ENCODE measurements at places on chromosomes 11 and 22.

DNA sequence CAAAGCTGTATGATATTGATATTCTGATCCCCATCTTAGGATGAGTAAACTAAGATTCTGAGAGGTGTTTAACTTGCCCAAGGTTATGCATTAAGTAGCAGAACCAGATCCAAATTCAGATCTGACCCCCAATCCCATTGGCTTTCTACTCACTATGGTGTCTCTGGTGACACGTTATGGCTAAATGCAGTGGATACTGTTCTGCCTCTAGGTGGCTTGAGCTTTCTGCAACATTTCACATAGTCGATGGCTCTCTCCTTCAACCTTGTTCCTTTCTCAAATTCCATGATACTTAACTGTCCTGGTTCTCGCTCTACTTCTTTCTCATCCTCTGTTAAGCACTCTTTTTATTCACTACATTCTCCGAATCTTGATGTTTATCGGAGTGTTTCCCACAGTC, 9.4 kb downstream of the C11orf97 start:
- no peak for DNase-seq

DNA sequence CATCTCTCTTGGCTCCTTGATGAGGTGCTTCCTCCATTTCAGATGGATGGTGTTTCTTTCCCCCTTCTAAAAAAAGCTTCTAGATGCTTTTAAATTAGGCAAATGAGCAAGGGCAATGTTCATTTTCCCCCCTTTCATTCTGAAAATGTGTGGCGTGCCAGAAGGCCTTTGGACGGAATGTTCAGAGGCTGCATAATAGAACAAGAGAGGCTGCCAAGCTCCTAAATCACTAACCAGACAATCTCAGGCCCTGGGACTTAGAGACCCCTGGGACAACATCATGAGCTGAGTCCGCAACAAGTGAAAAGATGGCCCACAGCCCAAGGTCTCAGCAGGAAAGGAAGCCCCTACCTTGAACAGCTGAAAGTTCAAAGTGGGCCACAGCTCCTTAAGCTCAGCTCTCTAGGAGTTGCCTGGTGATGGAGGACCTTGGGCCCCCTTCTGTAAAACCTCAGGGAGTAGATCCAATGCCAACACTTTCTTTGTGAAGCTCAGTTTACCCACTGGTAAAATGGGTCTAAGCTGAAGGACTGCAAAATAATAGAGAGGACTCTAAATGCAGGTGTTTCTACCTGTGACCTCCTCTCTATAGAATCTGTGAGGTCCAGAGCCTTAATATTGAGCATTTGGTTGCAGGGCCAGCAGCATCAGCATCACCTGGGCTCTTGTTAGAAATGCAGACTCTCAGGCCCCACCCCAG, 144.0 kb downstream of the FBXO7 start:
- no peak for DNase-seq

- DNase-seq, result no peak
Observed at GRCh38 chr11:68460741-68461574, at the start of gene PPP6R3. TSS of gene PPP6R3 (plus strand) at chr11:68460752. CDS start at chr11:68537665, 76,913 bp downstream.

DNA sequence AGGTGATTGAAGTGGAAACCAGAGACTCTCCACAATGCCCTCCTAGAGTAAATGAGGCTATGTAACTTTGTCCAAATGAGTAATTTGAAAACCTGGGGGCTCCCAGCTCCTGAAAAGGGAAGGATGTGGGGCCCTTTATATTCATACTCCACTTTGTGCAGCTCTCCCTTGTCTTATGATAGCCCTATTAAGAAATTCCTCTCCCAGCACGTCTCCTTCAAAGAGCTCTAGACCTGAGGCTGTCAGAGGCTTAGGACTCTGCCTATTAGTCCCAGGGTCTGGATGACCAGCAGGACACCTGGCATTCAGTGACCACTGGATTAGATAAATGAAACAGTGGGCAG, 2.1 kb downstream of the SLC43A1 start:
- no peak for DNase-seq

DNA sequence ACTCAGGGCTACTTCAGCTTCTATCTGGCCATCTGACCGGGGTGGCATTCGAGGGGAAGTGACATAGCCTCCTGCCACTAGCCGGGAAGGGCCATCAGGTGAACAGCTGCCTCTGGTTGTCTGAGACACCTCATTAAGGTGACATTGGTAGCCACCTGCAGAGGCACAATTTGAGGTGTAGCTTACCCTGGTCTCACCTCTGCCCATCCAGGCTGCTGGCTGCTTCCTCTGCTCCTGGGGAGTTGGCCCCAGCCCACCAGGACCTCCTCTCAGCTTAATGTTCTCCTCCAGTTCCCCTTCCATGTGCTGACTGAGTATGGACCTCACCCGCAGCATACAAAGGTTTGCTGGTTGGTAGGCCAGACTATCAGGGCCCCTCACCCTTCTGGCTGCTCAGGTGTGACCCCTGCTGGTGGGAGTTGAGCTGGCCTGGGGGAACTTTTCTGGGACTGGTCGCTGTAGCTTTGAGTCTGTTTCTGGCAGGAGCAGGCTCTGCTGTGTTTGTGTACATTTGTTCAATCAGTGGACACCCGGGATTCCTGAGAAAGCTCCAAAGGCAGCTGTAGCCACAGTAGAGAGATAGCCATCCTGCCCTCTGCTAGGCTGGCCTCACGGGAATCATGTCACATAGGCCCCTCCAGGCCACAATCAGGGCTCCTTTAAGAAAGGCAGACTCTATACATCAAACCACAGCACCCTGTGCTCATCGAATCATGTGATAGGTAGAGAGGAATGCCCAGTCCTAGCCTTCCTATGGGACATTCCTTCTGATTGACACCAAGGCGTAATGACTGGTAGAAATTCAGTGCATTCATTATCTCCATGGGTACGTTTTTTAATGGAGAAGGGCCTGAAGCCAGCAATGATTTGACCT, 295.1 kb upstream of the PLET1 start:
- DNase-seq, result peak; percentile 52

GRCh38 chr11:2587976-2588748, 111.6 kb downstream of the KCNQ1OT1 start:
- DNase-seq, result no peak

- no peak for DNase-seq
Observed at GRCh38 chr11:125951731-125952130, 5.9 kb downstream of the VSIG10L2 start.

GRCh38 chr11:36447947-36448346, 62.1 kb downstream of the TRAF6 start:
- DNase-seq, result no peak

GRCh38 chr11:110207123-110207522, 89.3 kb downstream of the RDX start:
- no peak for DNase-seq

GRCh38 chr22:29797351-29797750, 30.2 kb downstream of the UQCR10 start:
- DNase-seq, result no peak

DNA sequence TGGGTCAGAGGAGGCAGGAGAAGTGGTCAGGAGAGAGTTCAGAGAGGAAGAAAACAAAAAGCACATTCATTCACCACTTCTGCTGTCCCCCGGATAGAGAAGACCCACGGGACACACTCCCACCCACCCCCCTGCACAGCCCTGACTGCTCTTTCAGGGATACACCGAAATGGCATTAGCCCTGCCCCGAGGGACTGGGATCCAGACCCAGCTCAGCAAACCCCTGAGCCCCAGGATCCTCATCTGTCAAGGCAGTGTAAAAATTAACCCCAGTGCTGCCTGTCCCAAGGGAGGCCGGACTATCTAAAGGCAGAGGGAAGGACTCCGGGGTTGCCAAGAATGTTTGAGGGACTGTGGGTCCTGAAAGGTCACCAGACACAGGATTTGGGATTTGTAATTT, 31.2 kb downstream of the TPBGL start:
- no peak for DNase-seq

GRCh38 chr11:113023228-113023627, 62.0 kb downstream of the NCAM1 start:
- DNase-seq, result no peak

- DNase-seq, result no peak
Observed at GRCh38 chr11:102868339-102868738, 6.4 kb downstream of the MMP12 start.

GRCh38 chr11:62716816-62717215, 9.3 kb downstream of the GNG3 start:
- no peak for DNase-seq

DNA sequence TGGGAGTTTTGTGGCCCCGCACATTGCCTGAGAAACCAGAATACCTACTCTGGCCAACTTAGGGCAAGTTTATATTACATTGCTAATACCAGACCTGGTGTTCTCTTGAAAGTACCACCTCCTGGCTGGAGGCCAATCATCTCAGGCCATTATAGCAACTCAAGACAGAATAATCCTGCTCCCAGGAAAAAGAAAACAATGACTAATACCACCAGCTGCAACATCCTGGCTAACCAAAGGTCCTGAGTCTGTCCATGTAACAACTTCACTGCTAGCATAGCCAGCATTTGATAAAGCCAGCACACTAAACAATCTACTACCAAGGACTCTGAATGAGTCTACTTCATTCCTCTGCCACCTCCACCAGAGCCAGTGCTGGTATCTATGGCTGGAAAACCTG, 1298.7 kb upstream of the CNTN5 start:
- DNase-seq, result no peak

DNA sequence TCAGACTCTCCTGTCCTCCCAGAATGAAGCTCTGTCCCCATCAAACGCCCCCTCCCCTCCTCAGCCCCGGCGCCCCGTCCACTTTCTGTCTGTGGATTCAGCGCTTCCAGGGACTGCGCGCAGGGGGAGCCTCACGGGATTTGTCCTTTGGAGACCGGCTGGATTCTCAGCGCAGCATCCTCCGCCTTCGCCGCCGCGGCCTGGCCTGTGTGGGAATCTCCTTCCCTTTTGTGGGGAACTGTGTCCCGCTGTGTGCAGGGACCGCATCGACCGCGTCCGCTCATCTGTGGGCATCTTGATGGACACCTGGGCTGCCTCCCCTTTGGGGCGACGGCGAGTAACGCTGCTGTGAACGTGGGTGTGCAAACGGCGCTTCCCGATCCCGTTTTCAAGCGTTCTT, 1.1 kb upstream of the SCT start:
- DNase-seq, result no peak

DNA sequence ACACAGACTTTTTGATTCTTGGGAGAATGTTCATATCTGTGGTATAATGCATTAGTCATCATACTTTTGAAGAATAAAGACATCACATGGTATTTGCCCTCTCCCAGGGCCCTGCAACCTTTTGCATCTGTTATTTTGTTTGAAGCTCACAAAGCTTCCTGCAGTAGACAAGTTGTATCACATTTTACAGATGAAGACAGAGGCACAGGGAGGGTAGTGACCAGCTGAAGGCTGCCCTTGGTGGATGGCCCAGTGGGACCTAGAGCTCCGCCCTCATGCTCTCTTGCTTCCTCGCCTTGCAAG, 66.4 kb downstream of the UBASH3B start:
- DNase-seq, result no peak
